ENCODE measurements at places on chromosomes 16 and 17.

- DNase-seq: no peak
Measured at GRCh38 chr17:42559075-42559474, 2.9 kb upstream of the COASY start.

DNA sequence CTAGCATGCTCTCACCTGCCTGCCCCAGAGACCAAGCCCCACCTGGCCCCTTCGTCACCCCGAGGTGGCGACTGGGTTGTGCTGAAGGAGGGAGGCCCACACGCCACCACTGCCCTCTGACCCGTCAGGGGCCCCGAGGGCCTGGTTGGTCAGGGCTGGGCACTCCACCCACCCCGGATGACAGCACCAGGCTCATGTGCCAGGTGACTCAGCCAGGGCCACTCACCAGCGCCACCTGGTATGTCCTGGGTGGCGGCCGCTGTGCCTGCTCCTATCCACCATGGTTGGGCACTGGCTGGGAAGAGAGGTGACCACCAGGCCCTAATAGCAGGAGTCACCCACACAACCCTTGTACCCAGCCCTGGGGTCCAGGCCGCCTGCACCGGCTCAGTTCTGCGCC, 68.9 kb downstream of the JPH3 start:
- no peak for DNase-seq

DNA sequence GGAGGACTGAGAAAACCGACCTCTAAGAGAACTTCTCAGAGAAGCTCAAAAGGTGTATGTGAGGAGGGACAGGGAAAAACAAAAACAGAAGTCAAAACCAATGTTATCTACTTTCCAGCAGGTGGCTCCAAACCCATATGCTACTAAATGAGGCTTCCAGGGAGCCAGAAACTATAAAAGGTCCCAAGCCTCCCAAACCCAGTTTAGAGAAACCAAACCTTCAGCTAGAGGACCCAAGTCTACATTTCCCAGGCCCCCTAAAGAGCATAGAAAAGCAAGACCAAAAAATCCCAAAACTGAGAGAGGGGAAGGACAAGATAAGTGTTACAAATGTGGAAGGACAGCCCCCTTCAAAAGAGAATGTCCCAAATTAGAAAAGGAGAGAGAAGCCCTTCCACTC, 3.7 kb downstream of the HPR start:
- no peak for DNase-seq

GRCh38 chr16:85622683-85623082, 9.6 kb downstream of the GSE1 start:
- DNase-seq: no peak

DNA sequence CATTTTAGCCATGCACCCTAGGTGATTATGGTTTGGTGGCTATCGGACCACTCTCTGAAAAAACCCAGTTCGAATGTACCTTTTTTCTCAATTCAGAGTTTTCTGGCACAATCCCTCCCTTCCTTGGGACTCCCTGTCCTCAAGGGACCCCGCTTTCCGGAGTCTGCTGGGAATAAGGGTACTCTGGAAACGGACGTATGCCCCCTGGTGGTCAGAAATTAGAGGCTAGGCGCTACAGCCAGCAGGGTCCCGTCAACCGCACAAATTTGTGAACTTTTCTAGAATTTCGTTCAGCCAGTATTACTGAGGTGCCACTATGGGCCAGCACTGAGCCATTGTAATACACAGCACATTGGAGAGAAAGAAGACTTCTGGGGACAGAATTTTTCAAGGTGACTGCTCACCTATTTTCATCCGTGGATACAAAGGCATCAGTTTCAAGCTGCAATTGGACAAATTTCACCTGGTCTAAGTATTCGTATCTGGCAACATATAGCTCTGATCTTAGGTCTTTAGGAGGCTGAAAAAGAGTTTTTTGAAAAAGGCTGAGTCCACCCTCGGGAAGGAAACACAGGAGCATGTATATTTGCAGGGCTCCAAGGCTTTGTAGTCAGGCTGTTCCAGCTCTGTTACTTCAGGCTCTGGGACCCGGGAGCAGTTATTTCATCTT, 27.1 kb upstream of the CRYBA1 start:
- DNase-seq: peak; percentile 40

GRCh38 chr17:73820686-73821448, 176.6 kb upstream of the SDK2 start:
- no peak for DNase-seq

DNA sequence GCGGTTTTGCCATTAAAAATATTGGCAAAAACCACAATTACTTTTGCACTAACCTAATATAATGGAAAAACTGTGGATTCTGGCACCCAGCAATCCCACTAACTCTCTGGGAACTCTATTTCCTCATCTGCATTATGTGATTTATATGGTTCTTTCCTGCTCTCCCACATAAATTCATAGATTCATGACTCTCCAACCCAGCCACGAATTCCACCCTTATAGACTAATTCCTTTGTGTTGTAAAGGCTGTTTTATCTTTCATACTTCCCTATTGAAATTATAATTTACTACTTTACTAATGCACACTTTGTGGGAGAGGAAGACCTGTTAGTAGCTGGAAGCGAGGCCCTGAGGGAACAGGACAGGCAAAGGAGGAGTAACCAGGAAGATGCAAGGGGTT, 88.4 kb upstream of the GNAO1 start:
- DNase-seq: no peak

GRCh38 chr16:87874639-87875427, 5.5 kb upstream of the SLC7A5 start:
- peak; percentile 46 for DNase-seq

GRCh38 chr16:65817066-65817465, 549.4 kb upstream of the CDH5 start:
- DNase-seq: no peak

DNA sequence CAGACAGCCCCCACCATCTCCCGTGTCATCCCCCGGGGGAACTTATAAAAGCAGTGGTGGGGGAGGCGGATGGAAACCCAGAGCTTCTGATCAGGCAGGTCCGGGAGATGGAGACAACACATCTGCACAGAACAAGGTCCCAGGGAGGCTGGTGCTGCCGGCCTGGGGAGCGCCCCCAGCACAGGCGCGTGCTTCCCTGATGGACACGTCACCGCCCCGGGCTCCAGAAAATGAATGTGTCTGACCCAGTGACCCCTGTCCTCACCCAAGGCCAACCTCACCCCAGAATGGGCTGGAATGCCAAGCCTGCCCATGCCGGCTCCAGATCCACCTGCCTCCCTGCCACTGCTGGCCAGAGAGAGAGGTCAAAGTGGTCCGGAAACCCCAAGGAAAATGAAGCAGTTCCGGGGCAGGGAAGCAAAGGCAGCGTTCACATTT, 12.5 kb downstream of the SLC7A5 start:
- DNase-seq: no peak

DNA sequence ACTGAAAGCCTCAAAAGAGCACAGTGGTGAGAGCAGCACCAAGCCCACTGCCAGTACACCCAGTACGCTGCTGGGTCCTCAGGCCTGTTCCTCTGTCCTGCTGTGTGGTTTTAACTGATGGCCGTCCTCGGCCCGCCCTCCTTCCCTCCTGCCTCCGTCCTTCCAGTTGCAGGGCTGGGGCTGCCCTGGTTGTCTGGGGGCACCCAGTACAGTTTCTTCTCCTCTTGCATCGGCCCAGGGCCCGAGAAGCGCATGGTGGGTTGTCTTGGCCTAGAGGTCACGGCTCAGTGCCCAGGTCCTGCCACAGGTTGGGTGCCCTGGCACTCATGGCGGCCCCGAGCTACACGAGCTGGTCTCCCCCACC, 70.8 kb upstream of the KCTD5 start:
- DNase-seq: no peak

DNA sequence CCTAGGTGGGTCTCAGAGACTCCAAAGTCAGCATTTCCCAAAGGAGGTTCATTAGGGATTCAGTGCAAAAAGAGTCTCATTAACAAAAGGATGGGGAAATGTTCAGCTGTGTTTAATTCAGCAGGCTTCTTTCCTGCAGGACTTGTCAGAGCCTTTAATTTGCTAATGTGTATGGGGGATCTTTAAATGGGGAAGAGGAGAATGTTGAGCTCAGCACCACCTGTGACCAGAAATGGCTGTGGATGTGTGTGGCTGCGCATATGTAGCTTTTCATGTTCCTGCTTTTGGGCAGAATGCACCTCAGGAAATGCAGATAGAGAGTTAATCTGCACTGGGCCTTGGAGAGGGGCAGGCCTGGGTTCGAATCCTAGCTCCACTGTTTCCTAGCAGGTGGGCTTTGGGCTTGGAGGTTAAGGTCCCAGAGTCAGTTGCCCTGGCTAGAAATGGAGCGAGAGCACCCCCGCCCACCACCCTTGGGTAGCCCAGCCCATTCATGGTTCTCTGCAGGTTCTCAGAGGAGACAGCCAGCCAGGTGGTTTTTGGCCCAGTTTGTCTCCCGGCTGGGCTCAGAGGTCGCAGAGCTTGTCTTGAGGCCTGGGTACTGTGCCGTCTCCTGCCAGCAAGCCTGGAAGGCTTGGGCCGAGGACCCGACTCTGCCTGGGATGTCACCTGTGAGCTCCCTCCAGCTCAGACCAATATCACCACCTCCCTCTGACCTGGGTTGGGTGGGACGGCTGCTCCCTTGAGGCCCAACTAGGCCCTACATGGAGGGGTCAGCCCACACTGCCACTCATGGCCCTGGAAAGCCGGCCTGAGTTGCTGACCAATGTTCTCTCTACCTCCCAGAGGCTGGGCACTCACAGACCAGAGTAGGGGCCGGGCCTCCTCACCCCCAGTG, 9.3 kb downstream of the ADCY7 start:
- no peak for DNase-seq

DNA sequence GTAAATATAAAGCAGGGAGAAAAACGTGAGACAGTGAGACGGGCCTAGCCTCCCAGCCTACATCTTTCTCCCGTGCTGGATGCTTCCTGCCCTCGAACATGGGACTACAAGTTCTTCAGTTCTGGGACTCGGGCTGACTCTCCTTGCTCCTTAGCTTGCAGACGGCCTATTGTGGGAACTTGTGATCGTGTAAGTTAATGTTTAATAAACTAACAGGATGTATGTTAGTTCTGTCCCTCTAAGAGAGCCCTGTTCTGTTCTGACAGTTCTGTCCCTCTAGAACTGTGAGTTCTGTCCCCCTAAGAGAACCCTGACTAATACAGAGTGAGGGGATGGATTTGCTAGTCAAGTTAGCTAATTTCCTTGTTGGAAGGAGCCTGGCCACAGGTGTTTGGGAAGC, 16.7 kb upstream of the MYH10 start:
- DNase-seq: no peak

DNA sequence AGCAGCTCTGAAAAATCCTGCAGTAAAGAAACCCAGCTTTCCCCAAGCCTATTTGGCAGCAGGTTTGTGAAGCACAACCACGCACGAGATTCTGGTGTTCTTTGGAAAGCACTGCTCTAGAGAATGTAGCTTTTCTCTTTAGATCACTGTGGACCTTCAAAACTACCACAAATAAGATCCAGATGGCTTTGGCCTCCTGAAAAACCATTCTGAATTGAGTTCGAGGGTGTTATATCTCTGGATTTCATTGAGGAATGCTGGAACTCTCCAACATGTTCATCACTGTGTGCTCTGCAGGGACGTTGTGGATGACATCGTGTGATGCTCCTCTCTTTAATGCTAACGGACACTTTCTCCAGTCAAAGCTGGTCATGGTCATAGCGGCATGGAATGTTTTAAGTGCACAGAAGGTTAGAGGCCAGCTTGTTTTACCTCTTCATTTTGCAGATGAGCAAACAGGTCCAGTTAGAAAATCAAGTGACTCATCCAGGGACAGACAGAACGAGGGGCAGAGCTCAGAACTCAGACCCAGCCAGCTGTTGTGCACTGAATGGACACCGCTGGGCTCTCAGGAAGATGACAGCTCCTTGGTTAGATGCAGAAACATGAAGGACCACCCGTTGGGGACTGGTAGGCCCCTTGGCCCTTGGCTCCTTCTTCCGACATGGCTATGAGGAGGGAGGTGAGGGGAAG, 37.2 kb downstream of the CCDC42 start:
- no peak for DNase-seq

DNA sequence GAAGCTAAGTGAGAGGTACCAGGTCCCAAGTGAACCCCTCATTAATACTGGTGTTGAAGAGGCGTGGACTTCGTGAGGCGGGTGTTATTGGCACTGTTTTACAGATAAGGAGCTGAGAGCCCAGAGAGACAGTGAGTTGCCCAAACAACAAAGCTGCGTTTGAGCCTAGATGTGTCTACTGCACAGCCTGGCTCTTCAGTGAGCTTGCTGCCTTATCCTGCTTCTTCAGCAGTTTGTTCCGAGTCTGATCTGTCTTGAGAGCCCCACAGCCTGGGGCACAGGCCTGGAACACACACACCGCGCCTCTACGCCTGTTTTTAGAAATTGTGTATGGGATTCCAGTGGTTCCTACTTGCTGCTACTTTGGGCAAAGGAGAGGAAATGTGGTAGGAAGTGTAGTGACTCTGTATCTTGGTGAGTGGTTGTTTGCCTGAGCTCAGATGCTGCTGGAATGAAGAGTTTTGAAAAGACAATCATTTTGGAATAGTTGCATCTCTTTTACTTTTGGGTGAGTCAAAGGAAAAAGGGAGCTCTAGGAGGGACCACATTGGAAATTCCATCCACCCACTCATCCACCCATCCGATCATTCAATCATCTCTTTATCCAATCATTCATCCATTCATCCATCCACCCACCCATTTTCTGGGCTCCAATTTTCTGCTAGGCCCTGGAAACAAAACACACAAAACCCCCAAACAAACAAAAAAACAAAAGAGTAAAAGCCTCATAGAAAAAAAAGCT, 22.3 kb upstream of the PLCG2 start:
- no peak for DNase-seq

- DNase-seq: no peak
Measured at GRCh38 chr17:72726936-72727335, 365.6 kb downstream of the SLC39A11 start.

DNA sequence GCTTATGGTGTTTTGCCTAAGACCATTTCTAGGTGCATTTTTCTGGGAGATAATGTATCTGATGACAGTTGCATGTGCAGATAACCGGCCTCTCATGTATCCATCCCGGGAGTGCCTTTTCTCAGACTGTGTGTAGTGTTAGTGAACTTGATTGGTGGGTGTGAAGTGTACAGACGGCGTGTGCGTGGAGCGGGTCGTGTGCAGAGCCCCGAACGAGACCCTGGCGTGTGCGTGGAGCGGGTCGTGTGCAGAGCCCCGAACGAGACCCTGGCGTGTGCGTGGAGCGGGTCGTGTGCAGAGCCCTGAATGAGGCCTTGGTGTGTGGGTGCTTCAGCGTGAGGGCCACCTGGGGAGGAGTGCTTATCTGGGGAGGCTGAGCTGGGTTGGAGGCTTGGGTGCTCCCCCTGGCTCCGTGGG, 28.9 kb upstream of the ZNF750 start:
- DNase-seq: no peak

Measured in stimulated activated CD4-positive, alpha-beta T cell treated with anti-CD3 and anti-CD28 coated beads, TNF-alpha, amount 100 ng/mL, for 1 hour (primary cell).